ENCODE measurements at places on chromosomes 6 and 20.

- DNase-seq, result no peak
Observed at GRCh38 chr6:136539967-136540652, 10.1 kb downstream of the MAP7 start.

- no peak for DNase-seq
Observed at GRCh38 chr6:139355172-139355571, 19.3 kb downstream of the CITED2 start.

DNA sequence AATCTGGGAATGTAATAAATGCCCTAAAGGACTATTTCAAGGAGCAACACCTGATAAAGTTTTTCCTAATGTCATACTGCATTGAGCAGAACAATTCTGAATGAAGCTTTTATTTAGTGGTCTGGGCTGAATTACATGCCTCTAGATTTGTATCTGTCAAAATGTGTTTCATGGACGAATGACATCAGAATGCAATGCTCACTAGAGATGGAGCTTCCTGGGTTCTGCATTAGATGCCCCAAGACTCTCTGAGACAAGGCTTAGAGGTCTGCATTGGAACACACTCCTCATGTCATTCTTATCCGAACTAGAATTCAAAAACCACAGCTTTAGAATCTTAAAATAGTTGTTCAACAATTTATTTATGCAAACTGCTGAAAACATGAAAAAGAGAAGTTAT, 62.0 kb downstream of the SYNE1 start:
- no peak for DNase-seq

DNA sequence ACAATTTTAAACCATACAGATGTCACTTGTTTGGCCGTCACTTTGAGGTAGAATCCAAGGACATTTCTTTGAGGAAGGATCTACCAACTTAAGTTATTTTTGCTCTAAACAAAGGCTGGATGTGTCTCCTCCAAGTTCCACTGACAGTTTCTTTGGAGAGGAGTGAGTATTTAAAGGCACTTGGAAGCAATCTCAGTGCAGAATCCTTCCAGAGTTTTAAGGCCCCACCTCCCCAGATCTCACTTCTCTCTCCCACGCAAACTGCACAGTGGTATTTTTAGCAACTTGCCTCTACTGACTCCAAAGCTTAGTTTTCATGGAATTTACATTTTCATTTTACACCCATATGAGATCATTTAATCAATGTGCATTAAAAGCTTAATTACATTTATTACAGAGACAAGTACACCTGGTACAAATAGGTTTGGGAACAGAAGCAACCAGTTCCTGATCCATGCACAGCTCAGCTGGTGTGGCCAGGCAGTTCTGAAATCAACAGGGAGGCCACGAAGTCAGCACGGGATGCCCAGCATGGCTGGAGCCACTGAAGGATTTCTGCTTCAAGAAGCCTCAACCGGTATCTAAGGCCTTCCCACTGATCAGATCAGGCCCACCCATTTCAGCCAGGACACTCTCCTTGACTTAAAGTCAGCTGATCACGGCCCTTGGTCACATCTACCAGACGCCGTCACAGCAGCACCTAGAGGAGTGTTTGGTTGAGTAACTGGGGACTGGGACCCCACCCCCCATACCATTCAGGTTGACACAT, 109.8 kb downstream of the SYCP2 start:
- DNase-seq, result no peak

- DNase-seq, result no peak
Observed at GRCh38 chr6:130829333-130829910, 2.2 kb downstream of the SMLR1 start.

GRCh38 chr20:62045118-62045517, 20.6 kb downstream of the TAF4 start:
- no peak for DNase-seq
